Activated CD4-positive, alpha-beta T cell treated with anti-CD3 and anti-CD28 coated beads, Interleukin-2, Interleukin-6, amounts not matched to agents 100 ng/mL and 50 ng/mL, durations not matched to agents 16 hours and 8 hours (primary cell): ENCODE measurements at places on chromosomes 12 and 14.
A peak's percentile ranks its signal among the peaks of the same experiment; 100 is the strongest.

DNA sequence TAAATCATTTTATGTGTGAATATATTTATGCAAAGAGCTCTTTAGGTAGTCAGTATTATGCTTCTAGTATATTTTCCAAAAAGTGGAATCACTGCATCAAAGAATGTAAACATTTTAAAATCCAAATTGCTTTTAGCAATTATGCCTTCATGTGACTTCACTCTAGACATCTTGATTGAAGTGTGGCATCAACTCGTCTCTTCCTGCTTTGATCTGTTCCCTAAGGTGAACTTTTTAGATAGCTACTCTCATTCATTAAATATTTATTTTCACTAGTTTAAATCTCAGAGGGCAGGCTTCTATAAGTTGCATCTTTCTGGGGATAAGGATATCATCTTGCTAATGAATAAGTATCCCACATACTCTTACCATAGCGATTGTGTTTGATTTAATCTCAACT is 39.2 kb downstream of the DHRS2 start:
- no peak for DNase-seq

DNA sequence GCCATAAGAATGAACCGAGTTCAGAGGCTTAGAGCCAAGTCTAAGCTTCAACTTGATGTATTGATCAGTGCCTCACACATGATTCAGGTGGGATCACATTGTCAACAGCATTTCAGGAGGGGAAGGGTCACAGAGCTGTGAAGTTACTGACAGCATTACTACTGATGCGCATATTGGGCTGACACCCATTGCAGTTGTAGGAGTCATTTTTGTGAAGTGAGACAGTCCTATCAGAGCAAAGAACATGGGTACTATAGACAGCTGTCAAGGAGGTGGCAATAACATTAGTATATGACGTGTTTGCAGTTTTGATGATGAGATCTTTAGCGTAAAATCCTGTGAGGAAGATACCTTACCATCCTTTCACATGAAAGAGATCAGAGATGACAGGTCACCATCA is 206.0 kb upstream of the RBM19 start:
- no peak for DNase-seq

GRCh38 chr12:21656905-21657325 is 727 bp downstream of the LDHB start:
- peak; percentile 66 for DNase-seq

DNA sequence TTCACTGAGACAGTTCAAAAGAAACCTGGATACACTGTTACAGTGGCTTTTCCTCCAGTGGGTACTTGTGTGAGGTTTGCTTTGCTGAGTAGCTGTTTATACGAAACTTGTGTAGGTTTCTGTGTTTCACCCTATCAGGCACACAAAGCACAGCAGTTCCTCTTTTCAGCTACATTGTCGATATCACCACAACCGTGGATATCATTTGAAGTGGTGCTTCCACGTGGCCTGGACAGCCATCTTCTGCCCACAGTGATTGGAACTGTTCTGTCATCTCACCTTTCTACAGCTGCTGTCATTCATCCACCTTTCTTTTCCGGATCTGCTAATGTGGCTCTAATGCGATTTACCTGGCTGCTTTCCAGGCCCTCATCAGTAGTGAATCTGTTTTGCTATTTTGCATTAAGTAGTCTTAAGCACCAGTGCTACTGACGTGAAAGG is 368.8 kb downstream of the SYT1 start:
- no peak for DNase-seq

DNA sequence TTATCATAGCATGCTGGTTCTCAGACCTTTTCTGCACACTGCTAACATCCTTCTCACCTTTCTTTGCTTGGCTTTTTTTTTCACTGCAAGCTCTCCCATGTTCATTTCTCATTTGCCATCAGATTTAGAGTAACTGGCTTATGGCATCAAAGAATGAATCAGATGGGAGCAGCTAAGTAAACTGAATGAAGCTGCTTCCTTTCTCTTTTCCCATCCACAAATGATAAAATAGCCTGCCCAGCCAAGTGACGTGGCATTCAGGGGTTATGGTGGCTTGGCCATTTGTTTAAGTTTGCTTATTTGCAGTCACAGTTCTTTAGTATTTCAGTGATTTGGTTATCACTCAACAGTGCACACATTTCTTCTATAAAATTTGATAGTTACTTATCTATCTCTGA is 708.6 kb downstream of the DIO2 start:
- no peak for DNase-seq

DNA sequence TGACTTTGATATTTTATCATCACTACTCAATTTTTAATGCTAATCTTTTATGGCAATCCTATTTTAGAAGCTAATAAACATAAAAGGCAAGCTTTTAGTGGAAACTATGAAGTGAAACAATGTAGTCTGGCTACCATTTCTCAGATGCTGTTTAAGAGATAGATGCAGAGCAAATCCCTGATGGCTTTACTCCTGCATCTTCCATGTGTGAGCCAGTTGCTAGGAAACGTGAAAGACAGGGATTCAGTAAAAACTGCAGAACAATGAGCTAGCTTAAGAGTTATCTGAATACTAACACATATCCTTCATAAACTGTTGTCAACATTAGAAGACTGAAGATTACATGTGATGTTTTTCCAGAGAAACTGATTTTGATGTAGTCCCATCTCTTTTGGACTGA is 112.6 kb downstream of the SLC2A13 start:
- DNase-seq, result no peak

- DNase-seq, result no peak
These were observed 39.5 kb downstream of the DGLUCY start for GRCh38 chr14:91153360-91153759.

- no peak for DNase-seq
These were observed at the start of gene DAO for GRCh38 chr12:108879615-108880254. DAO (plus strand) TSS chr12:108880092; CDS start chr12:108885007, 4,915 bp downstream.
